NCI-H82 (cell line): ENCODE measurements at places on chromosomes 2 and 18.

- DNase-seq = no peak
Measured at GRCh38 chr2:107383691-107384090, 443.0 kb upstream of the RGPD4 start.

- DNase-seq = no peak
Measured at GRCh38 chr18:46222093-46222492, 117.9 kb downstream of the HAUS1 start.

GRCh38 chr2:138243372-138243771 is 258.2 kb upstream of the SPOPL start:
- no peak for DNase-seq

GRCh38 chr18:56789004-56789888 is 138.1 kb downstream of the WDR7 start:
- peak; percentile 69 for DNase-seq

GRCh38 chr2:128274218-128274617 is 44.5 kb downstream of the HS6ST1 start:
- DNase-seq = no peak

- DNase-seq = no peak
Measured at GRCh38 chr2:223537115-223537514, 65.0 kb downstream of the SCG2 start.

GRCh38 chr2:210557721-210558120 is 1.3 kb downstream of the CPS1 start:
- DNase-seq = no peak

- no peak for DNase-seq
Measured at GRCh38 chr2:160305081-160305750, 105.1 kb upstream of the ITGB6 start.

- DNase-seq = peak; percentile 42
Measured at GRCh38 chr18:72672364-72673184, 128.4 kb upstream of the CBLN2 start.

DNA sequence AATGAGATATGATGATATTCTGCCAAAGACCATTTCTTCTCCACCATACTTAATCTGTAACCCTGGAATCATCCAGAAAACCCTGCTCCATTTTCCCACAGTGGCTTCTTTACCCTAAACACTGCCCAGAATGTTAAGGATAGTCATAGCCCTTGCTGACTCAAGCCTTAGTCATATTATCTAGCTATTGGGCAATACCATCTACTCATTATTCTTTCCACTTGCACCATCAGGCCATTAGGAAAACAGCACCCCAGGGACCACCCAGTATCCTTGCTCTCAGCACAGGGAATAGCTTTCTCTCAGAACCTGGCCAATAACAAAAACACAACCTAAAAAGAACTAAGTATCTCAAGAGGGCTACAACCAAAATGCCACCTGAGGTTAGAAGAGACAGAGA is 445.7 kb upstream of the SLC14A2 start:
- no peak for DNase-seq

- DNase-seq = no peak
Measured at GRCh38 chr2:197950724-197951123, 146.3 kb downstream of the PLCL1 start.

DNA sequence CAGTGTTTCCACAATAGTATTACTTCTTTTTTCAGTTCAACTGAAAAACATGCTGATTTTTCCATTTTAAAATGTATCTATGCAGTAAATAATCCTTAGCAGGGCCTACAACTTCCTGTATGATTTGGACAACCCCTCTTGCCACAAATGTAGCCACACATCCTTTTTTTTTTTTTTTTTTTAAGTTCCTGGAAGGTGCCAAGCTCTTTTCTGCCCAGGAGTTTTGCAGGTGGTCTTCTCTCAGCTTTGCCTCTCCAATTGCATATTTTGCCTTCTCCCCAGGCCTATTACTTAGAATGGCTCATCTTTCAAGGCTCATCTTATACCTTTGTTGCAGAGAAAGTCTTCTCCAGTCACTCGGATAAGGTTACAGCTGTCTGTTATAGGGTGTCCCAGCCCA is 11.6 kb downstream of the KLHL14 start:
- DNase-seq = no peak

GRCh38 chr2:86251840-86252266 is 52.6 kb downstream of the MRPL35 start:
- peak; percentile 37 for DNase-seq

- DNase-seq = no peak
Measured at GRCh38 chr18:23257686-23258565, 122.6 kb downstream of the CABLES1 start.

DNA sequence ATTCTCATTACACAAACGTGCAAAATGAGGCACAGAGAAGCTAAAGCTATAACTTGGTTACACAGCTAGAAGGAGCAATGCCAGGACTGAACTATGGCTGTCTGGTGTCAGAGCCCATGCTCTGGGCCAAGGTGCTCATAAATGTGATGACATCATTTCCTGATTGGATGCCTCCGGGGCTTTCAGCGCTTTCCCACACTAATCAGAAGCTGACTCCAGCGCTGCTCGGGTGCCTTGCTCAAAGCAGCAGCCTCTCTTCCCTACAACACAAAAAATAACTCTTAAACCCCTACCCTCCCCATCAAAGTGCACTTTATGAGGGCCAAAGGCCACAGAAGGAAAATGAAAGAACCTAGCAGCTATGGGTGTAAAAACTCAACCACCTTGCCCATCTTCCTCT is 90.7 kb downstream of the STK39 start:
- no peak for DNase-seq
